M059J (cell line): ENCODE measurements at places on chromosomes 2 and 18. TPM values are rescaled to one million over a fixed set of nuclear protein-coding genes. Genes with fewer than 3 reads are reported as not detected.

- DNase-seq, result no peak
These were observed 1653.3 kb upstream of the TMEFF2 start for GRCh38 chr2:193847991-193848390.

DLGAP1 gene
- not detected in 2 replicates for total RNA-seq

CXCR4 gene
- 0.12 TPM in 1 of 2 replicates, not detected in the other for total RNA-seq

- DNase-seq, result no peak
These were observed 39.2 kb downstream of the HK2 start for GRCh38 chr2:74873012-74873665.

CCDC74B gene
- total RNA-seq, result 4.2 and 5.8 TPM in 2 replicates

DNA sequence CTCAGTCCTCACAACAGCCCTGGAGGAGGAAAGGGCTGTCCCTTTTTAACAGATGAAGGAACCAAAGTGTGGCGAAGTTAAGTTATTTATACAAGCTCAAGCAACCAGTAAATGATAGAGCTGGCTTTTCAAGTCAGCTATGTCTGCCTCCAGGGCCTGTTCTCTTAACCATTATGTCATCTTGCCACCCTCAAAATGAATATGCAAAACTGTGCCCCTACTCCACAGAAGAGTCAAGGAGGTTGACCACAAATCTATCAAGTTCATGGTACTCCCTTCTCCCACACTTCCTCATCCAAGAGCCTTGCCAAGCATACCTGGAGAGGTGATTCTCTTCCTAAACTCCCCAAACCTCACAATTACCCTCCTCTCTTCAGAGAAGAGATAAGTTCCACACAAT is 37.3 kb upstream of the CREB1 start:
- DNase-seq, result peak; percentile 53

TBR1 gene
- total RNA-seq, result not detected in 2 replicates

DNA sequence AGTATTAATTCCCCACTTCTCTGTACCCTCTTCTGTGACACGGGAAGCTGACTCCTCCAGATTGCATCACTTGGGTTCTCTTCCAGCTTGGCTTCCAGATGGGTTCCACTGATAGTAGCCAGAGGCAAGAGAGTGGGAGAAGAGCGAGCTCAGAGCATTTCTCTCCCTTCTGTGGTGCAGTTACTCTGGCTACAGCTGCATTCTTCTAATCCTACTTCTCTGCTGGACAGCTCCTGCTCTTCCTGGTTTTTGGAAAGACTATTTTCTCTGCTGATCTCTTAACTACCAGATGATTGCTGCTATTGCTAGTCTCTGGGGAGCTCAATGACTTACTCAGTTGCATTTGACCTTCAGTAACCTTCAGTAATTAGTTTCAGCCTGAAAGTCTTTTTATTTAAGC is 187.5 kb upstream of the MAP2 start:
- DNase-seq, result no peak

DNA sequence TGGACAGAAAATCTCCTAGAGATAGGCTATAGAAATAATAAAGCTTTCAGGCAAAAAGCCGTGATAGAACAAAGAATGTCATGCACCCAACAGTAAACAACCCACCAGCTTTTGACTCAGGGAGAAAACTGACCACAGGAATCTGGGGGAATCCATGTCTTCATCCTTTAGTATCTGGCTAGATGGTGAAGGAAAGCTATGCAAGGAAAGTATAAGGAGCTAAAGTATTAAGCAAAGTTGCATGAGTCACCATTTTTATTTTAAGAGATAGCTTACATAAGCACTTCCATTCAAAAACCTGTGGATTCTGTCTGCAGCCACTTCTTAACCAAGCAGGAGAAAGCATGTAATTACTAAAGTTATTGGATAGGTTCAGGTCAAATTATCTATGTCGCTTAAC is 363.8 kb downstream of the LRP1B start:
- peak; percentile 18 for DNase-seq

CD28 gene
- not detected in 2 replicates for total RNA-seq

GRCh38 chr2:39693245-39693644 is 27.5 kb downstream of the TMEM178A start:
- no peak for DNase-seq

AMER3 gene
- not detected in 2 replicates for total RNA-seq

- peak; percentile 49 for DNase-seq
These were observed 208.5 kb upstream of the ACVR2A start for GRCh38 chr2:147636238-147636882.

FAM161A gene
- total RNA-seq, result 1.7 and 2.0 TPM in 2 replicates

GRCh38 chr2:25521665-25522387 is 151.6 kb downstream of the DTNB start:
- DNase-seq, result peak; percentile 78

NOP58 gene
- 57.0 and 90.4 TPM in 2 replicates for total RNA-seq

- DNase-seq, result no peak
These were observed 39.3 kb upstream of the DSG1 start for GRCh38 chr18:31278609-31279071.

DSC2 gene
- not detected in 2 replicates for total RNA-seq

GRCh38 chr18:43396266-43396665 is 119.0 kb upstream of the SYT4 start:
- DNase-seq, result peak; percentile 20

GRCh38 chr2:99810225-99810624 is 320.4 kb upstream of the REV1 start:
- DNase-seq, result no peak

- DNase-seq, result no peak
These were observed 18.9 kb upstream of the ASAP2 start for GRCh38 chr2:9187620-9188214.

- no peak for DNase-seq
These were observed 199.1 kb downstream of the PRKCE start for GRCh38 chr2:45850558-45850957.

DNA sequence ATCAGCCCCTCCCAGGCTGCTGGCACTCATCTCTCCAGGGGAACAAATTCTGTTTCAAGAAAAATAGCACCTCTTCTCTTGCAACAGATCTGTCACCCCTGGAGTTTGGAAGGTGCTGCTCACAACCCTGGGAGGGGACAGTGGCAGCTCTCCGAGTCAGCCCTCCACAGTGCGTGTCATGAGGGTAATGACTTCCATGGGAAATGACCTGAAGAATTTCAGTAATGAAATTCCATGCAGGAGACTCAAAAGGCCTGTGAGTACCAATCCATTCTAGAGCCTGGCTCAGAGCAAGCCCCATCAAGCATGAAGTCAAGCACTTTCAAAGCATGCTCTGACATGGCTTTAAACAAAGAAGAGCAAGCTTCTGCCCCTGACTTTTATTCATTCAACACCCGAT is 276.3 kb upstream of the PARD3B start:
- DNase-seq, result no peak

VWC2L gene
- total RNA-seq, result 0.02 TPM in 1 of 2 replicates, not detected in the other

DNA sequence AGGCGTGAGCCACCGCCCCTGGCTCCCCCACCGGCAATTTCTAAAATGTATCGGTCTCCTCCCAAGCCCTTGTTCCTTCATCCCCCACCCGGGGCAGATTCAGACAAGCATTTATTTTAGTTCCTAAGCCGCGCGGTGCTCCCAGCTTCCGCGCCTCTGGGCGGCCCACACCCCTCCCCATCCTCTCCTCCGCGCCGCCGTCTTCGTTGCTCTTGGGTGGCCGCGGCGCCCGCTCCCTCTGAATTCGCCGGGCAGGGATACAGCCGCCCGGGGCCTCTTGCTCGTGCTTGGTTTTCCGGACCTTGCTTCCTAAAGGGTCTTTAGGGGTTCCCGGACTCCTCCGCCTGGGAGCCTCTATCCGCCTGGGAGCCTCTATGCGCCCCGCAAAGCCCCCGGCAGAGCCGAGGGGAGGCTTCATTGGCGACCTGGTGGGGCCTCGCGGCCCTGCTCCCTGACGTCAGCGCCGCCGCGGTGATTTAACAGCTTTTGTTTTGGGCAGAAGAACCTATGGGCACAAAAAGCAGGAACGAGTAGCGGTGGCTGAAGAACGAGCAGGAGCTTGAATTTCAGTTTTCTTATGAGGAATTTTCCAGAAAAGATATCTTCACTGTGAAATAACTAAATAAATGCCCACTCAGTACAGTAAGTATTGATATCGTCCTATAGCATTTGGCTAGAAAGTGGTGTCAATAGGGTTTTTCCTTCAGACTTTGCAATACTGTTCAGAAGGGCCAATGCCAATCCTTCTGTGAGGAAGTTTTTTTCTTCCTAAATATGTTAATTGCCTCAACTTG is 37.3 kb downstream of the PRKRA start:
- peak; percentile 79 for DNase-seq

POTEJ gene
- total RNA-seq, result not detected in 2 replicates

OXER1 gene
- total RNA-seq, result not detected in 2 replicates

- DNase-seq, result no peak
These were observed 93.6 kb downstream of the ZEB2 start for GRCh38 chr2:144426355-144426754.

GALNT5 gene
- total RNA-seq, result 28.8 and 36.1 TPM in 2 replicates

DNA sequence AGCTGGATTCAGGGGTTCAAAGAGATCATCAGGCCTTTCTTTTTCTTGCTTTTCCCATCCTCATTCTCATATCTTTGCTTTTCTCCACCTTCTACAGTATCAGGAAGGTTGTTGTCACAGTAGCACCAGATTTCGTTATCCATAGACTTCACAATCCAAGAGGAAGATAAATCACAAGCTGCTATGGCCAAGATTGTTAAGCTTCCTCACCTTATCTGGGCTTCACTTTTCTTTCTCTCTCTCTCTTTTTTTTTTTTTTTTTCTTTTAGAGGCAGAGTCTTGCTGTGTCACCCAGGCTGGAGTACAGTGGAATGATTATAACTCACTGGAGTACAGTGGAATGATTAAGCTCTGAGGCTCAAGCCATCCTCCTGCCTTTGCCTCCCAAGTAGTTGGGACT is 93.5 kb downstream of the TTC27 start:
- DNase-seq, result no peak

TWIST2 gene
- total RNA-seq, result 21.0 and 24.7 TPM in 2 replicates

DSG1 gene
- total RNA-seq, result not detected in 2 replicates

DNA sequence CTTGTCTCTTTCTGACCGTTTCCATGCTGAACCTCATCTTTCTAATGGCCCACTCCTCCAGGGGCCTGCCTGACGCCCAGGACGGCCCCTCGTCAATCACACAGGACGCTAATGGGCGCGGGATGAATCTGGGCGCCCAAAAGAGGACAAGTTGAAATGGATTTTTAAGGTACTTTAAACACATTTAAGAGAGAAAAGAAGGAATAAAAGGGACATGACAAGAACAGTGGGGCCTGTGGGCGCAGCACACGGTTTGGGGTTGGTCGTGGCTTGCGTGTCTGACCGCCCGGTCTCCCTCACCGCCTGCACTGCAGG is 607 bp upstream of the UBE2F start:
- DNase-seq, result no peak

DNA sequence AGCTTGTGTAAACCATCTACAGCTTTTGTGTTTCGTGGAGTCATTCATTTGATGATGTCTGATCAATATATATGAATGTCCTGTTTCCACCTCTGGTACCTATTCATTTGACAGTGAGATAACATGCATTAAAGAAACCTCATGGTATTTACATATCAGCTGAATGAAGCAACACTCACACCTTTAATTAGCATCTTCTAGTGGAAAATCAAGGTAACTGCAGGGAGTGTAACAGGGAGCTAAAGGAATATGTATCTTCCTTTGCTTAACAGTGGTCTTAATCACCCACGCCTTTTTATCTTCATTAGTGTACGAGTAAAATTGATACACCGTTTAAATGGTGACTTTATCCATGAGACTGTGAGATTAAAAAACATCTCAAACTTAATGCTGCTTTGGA is 15.6 kb downstream of the SLC39A10 start:
- no peak for DNase-seq

CFAP65 gene
- total RNA-seq, result not detected in 2 replicates

- no peak for DNase-seq
These were observed 258.6 kb downstream of the RBM43 start for GRCh38 chr2:151002959-151003600.

DNA sequence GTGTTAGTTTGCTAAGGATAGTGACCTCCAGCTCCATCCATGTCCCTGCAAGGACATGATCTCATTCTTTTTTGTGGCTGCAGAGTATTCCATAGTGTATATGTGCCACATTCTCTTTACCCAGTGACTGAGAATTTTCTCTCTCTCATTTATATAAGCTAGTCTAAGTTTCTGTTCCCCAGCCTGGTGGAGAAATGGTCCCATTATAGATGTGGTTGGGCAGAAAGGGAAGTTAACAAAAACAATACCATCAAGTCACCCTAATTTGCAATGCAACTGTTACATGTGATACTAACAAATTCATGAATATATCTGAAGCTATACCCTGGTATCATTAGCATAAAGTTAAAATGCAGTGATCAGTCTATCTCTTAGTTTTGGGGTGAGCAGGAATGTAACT is 54.0 kb downstream of the DNER start:
- no peak for DNase-seq

ANKRD53 gene
- 0.12 and 0.17 TPM in 2 replicates for total RNA-seq

DNA sequence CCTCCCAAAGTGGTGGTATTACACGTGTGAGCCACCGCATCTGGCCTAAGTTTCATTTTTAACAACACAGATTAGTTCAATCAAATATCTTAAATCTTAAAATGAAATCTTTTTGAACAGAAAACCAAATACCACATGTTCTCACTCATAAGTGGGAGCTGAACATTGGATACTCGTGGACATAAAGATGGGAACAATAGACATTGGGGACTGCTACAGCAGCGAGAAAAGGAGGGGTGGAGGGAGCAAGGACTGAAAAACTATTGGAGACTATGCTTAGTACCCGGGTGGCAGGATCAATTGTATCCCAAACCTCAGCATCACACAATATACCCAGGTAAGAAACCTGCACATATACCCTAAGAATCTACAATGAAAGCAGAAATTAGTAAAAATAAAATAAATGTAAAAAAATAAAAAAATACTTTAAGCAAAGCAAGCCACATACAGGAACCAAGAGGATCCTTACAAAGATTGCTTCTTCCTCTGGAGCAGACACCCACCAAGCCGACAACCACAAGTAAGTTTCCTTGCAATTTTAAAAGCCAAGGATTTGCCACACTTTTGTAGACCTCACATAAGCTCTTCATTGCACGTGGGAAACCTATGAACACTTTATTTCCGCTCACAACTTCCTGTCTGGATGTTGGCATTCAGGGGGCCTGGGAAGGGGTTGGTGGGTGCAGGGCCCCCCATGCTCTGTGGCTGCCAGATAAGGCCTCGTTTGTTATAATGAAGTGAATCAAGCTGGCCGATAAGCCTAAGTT is 147.9 kb downstream of the MYCN start:
- DNase-seq, result no peak

DNA sequence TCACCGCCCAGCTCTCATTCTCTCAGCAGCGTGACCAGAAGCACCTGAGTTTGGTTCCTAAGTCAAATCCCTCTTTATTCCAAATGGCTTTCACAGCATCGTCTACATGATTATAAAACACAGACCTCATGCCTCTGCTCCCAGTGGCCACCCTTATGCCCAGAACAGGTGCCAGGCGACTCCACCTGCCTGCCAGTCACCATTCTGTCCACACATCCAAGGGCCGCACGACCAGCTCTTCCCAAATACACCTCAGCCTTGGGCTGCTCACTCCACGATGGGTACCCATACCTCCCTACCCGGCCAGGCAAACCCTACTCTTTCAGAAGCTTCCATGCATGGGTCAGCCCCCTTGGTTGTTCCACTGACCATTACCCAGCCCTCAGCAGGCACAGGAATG is 851.6 kb upstream of the SALL3 start:
- DNase-seq, result no peak
